ENCODE measurements at places on chromosomes 11 and 22.
A peak's percentile ranks its signal among the peaks of the same experiment; 100 is the strongest.

DNA sequence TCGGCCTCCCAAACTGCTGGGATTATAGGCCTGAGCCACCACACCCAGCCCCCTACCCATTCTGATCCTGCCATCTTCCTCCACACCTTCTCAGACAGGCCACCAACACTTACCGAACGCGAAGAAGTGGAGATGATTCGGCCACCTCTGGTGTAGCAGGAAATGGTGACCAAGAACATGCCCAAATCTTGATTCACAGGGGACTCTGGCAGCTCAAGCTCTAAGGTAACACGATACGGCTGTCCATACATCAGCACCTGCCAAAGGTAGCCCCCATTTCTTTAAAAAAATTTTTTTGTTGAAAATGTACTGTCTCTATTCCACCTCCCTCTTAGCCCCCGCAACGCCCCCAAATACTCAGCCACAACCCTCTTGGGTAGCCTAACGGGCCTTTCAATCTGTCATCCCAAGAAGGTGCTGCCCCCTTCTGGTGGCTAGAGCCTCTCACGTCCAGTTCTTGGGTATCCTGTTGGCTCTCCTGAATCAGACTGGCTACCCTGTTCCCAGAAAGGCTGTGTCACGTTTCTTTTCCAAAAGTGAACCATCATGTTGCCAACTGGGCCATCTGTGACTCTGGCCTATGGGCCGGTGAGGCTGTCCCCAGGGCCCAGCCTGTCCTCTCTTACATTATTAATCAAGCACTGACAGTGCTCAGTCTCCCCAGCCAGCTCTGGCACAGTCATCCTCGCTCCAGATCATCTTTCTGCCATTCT lies 5.3 kb upstream of the LRRN4CL start:
- no peak for DNase-seq

DNA sequence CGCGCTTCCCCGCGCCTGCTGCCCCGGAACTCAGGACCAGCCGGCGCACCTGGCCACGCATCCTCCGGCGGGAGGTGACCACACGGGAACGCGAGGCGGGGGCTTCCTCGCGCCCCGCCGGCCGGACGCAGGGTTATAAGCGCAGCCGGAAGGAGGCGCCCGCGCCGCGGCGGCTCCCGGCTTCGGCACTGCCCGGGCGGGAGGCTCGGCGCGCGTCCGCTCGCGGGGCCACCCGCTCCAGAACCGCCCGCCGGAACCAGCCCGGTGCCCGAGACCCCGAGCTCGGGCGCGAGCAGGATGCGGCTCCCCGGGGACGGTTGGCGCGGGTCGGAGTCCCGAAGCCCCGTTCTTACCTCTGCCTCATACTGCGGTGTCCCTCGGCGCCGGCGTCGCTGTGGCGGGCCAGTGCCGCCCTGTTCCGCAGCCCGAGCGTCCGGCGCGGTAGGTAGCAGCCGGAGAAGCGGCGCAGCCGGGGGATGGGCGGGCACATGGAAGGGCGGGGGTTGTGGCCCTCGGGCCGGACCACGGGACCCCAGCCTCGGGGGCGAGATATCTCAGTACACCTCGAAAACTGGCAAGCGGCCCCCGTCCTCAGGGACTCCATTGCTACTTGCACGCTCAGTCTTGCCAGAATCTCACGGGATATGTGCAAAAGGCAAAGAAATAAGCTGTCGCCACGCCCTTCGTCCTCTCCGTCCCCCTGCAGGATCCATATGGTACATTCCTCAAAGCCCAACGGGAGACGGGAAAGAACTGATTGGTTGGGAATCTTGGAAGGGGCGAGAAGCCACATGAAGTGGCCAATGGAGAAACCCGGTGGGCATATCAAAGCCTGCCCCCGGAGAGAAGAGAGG lies 23.1 kb downstream of the MICAL3 start:
- peak; percentile 59 for DNase-seq

DNA sequence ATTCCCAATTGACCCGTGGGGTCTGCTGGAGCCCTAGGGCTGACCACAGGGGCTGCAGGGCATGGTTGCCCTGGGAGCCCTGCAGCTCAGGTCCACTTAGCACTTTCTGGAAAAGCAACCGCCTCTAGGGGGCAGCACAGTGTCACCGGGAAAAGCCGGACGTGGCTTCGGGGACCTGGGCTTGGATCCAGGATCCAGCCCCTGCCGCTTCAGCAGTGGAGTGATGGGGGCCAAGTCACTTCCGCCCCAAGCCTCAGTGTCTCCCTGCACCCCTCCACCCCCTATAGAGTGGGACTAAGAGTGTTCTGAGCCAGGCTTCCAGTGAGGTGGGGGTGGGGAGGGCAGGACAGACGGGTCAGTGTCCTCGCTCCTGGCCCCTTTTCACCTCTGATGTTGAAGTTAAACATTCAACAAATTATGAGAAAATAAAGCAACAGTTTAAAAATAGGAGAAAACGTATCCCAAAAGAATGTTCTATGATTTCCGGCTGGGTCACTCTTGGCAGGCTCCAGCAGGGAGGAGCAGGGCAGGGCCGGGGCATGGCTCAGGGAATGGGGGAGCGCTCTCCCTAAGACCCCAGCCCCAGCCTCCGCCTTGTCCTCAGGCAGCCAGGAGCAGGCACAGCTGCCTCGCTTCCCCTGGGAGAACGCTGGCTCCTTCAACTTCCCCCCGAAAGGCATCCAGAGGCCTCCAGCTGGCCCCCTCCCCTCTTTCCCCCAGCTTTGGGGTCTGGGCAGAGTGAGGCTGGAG lies 96.5 kb upstream of the FGF3 start:
- DNase-seq, result no peak

DNA sequence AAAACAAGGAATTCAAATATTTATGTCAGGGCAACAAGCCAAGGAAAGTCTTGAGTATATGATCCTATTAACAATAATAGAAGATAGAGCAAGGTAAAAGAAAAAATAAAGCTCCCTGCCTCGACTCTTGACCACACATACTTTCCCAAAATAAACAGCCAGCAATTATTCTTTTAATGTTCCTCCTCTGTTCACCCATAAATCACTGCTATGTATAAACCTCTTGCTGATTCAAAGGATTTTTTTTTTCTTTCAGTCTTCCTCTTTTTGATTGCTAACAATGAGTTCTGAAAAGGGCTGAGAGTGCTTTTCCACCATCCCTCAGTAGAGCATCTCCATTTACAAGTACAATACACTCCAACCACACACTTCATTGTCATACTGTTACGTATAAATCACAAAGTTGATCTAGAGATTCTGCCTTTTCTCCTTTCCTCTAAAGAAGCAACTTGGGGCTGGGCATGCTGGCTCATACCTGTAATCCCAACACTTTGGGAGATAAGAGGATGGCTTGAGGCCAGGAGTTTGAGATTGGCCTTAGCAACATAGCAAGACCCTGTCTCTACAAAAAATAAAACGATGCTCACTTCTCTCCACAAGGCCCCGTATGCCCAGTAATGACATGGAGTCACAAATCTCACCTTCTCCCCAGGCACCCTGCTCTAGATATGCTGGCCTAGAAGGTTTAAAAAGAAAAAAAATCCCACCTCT lies 24.0 kb downstream of the RAB30 start:
- DNase-seq, result no peak

- no peak for DNase-seq
These were observed 901.5 kb upstream of the CHORDC1 start for GRCh38 chr11:91124363-91124762.

DNA sequence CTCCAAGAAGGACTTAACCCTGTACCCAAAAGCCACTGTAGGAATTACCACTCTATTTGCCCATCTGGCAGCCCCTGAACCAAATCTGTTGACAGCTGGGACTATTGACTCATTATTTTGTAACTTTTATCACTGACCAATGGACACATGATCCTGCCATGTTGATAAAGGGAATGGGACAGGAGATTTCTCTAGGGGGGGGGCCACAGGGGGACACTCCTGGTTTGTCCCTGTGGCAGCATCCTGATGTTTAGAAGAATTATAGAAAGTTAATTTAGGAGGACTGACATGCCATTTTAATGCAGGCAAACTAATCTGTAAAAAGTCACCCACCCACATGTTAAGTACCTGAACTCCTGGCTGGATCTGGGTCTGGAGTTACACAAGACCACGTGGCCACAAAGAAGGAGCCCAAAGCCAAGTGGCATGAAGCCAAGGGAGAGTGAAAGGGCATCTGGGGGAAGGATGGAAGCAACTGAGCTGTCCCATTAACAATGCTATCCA lies 558.1 kb downstream of the ETS1 start:
- DNase-seq, result no peak

DNA sequence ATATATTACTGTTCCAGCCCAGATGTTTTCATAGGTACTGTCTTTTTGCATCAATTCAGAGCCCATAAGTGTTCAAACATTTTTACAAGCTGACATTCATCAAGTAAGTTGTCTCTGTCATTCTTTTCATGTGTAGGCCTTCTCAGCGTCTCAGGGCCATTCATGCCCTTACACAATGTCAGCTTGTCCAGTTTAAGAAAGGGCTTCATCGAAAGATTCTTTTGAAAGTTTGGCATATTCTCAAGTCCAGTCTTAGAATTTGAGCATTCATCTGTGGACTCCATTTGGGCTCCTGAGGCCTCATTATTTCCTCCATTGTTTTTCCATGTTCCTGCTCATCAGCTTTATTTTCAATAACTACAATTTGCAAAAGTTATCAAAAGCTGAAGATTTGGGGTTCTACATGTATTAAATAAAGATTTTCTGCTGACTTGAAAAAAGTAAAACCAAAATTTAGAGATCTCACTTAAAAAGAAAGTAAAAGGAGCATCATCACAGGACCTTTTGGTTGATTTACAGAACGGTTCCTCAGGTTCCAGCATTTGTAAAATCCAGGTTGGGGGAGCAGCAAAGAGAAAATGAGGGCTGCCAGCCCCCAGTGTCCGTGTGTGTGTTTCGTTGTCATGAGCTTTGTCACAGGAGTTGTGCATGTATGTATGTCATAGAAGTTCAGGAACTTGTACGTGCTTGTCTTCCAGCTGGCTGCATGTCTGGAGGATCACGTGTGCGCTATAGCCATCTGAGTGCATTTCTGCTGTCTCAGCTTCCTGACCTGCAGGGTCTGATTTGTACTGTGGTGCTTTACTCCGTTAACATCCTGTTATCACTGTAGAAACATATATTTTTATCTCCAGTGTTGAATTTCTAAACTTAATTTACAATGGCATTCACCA lies 15.6 kb downstream of the MOV10L1 start:
- DNase-seq, result no peak

DNA sequence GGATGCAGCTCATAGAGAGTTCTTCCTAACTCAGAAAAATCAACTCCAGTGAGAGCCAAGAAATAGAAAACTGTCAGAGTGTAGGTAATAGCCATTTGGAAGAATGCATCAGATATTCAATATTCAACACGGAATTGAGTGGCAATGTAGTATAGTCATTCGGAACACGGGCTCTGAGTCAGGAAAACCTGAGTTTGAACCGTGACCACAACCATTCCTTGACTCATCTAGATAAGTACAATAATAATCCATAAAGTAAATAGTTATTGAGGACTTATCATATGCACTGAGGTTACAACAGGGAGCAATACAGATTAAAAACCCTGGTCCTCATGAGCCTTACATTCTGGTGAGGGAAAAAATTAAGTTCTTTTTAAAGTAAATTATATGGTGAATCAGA lies 62.6 kb upstream of the PHF21A start:
- no peak for DNase-seq

GRCh38 chr11:80455818-80456217 lies 1015.0 kb upstream of the TENM4 start:
- DNase-seq, result no peak

- no peak for DNase-seq
These were observed 68.9 kb downstream of the C11orf65 start for GRCh38 chr11:108398439-108398838.

- DNase-seq, result no peak
These were observed 11.1 kb downstream of the RSPH14 start for GRCh38 chr22:23130697-23131096.

DNA sequence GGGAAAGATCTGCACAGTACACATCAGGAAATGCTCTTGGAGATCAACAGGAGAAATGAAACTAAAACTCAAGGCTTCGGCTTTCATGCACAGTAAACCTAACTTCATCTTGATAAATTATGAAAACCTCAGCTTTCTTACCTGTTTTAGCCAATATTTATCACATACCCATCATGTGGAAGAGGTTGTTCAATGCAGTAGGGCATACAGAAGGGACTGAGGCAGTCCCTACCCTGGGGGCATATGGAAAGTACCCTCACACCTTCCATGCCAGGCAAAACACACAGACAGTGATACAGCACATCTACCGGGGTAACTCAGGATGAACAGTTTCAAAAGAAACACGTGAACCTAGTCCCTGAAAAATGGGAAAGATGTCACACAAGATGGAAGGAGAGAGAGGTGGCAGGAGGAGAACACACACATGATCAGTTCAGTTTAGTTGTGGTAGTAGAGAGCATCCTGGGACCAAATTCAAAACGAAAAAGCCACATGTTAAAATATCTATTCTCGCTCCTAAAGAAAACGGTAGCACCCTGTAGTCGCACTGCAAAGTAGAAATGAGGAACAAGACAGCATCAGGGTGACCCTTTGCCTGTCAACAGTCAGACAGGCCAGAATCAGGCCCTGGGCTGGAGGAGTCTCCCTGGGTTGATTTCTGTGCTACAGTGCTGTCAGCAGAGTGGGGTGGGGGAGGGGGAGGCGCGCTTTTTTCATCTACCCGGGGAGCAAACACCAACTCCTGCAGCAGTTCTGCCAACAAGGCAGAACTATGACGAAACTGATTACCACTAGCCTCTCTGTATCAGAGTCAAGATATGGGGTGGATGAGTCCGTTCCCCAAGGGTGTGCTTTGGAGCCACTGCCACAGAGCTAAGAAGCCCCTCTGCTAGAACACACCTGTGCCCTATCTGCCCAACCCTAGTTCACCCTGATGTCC lies 1.3 kb downstream of the HIRA start:
- DNase-seq, result no peak

DNA sequence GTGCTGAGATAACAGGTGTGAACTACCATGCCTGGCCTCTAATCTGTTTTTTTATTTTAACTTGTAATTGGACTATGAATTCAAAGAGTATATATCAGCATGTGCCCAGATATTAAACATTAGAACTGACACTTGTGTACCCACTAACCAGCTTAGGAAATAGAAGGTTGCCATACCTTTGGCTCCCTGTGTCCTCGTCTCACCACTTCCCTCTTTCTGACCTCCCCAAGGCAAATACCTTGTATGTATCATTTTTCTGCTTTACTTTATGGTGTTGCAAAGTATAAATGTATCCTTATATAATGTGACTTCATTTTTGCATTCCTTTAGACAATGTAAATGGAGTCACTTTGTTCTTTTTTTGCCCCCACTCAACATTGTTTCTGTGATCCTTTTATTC lies 9.1 kb downstream of the PPP6R3 start:
- DNase-seq, result no peak

DNA sequence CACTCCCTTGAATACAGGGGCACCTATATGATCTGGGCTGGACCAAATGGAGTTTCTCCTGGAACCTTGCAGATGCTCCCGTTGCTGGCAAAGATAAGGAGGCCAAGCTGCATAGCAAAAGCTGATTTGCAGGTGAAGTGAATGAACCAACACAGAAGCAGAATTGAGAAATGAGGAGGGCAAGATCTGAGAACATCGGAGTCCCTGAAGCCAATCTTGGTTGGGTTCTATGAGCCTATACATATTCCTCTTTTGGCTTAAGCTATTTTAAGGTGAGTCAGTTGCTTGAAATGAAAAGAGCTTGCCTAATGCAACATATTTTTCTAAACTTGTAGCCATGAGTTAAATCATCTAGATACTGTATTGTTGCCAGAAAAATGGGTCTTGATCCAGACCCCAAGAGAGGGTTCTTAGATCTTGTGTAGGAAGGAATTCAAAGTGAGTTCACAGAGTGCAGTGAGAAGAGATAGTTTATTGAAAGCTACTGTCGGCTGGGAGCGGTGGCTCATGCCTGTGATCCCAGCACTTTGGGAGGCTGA lies 23.5 kb downstream of the WEE1 start:
- DNase-seq, result no peak

Data from esophagus squamous epithelium (tissue), 5 donors.